ENCODE measurements at places on chromosomes 1 and 21.

DNA sequence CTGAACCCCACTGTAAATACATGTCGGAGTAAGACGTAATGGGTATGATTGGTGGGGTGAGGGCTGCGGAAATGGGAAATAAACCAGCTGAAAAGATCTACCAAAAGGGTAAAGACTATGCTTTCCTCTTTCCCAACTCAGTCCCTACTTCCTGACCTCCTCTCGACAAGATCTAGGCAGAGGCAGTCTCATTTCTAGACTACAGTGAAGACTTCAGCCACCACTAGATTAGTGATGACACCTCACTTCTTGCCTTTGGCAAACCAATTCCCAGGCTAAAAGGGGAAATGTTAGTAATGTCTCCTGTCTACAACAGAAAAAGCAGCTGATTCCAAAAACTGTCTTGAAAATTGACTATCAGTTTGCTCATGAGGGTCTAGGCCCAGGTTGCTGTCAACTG, 219.9 kb downstream of the ASTN1 start:
- DNase-seq, result no peak

DNA sequence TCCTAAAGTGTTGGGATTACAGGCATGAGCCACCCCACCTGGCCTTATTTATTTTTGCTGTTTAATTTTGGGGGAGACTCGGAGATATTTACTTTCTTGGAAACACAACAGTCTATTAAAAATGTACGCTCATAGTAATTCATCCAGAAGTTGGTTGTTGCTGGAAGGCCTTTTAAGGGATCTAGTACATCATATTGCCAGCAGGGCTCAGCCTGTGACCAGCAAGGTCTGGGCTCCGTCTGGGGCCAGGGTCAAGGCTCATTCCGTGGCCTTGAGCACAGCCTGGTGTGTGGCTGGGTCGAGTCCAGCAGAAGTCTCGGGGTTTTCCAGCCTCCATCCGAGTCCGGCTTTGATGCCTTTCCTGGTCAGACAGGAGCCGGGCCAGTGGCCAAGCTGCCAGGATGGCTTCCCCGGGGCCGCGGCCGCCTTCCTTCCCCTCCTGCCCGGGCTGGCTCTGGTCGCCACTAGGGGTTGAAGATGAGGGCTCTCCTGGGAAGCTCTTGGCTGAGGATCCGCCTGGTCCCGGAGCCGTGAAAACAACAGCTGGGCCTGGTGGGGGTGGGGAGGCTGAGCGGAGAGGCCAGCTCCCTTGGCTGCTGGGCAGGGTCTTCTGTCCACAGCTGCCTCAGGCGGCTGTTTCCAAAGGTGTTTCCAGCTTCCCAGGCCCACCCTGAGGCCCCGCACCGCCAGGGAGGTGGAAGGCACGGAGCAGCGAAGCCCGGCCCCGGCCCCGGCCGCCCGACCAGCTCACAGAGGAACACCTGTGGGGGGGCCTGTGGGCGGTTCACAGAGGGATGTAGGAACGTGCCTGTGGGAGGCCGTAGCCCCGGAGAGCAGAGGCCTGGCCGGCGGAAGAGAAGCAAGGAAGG, 5.1 kb upstream of the VWA1 start:
- peak; percentile 26 for DNase-seq

- no peak for DNase-seq
Measured at GRCh38 chr1:162093095-162093494, 23.6 kb downstream of the NOS1AP start.

GRCh38 chr1:202576816-202577215, 133.4 kb downstream of the SYT2 start:
- peak; percentile 31 for DNase-seq

- no peak for DNase-seq
Measured at GRCh38 chr1:208164609-208165008, 79.6 kb downstream of the PLXNA2 start.
